ENCODE measurements at places on chromosomes 4 and X. TPM values are rescaled to one million over a fixed set of nuclear protein-coding genes. Genes with fewer than 3 reads are reported as not detected.

LRCH2 gene
- total RNA-seq, result 4.7 TPM

PRDX4 gene
- 123 TPM for total RNA-seq

CISD2 gene
- total RNA-seq, result 24.0 TPM

CCDC120 gene
- 3.6 TPM for total RNA-seq

PCYT1B gene
- 0.49 TPM for total RNA-seq

ARR3 gene
- total RNA-seq, result not detected

STARD8 gene
- 4.5 TPM for total RNA-seq

PLXNB3 gene
- total RNA-seq, result 2.2 TPM

STATH gene
- not detected for total RNA-seq

All from skin of body (tissue), 3 donors.